ENCODE measurements at places on chromosomes 13 and 19.

DNA sequence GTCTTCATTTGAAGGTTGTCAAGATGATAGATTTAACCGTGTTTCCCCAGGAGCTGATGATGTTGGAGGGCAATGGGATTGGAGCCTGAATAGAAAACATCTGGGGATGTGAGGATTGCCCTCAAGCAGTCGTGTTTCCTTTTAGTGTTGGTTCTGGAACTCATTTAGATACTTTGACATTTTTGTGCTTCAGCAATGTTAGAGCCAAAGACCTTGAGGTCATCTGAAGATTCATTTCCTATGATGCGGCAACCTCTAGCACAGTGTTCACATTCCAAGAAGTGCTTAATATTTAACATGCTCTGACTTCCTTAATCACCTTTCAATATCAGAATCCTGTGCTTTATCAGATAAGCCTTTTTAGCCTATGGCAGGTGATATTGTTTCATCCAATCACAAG lies 82.7 kb downstream of the SLC10A2 start:
- peak; percentile 60 for DNase-seq

DNA sequence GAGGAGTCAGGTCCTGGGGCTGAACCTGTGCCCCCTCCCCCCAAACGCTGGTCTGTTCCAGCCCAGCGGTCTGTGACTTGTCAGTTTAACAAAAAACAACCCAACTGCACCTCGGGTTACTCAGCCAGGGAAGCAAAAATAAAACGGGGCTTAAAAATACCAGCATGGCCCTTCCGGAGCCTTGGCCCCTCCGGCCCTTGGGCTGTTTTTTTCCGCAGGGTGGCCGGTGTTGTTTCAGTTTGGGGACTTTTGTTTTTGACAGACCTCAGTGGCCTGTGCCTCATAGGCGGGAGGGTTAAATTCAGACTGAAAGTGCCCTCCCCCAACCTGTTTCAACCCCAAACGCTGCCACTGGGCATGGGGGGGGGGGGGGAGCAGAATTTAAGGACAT lies 4.0 kb downstream of the TCF3 start:
- no peak for DNase-seq

- no peak for DNase-seq
Measured at GRCh38 chr13:101327871-101328270, 88.4 kb downstream of the NALCN start.

GRCh38 chr13:83065108-83065507 lies 817.2 kb downstream of the SLITRK1 start:
- DNase-seq = no peak

- DNase-seq = no peak
Measured at GRCh38 chr13:114134944-114135610, 2.7 kb upstream of the RASA3 start.

Measured in fibroblast of skin of left quadriceps (primary cell).